ENCODE measurements at places on chromosomes 12 and 14.

GRCh38 chr12:95201056-95201670 is 16.1 kb downstream of the FGD6 start:
- no peak for DNase-seq

DNA sequence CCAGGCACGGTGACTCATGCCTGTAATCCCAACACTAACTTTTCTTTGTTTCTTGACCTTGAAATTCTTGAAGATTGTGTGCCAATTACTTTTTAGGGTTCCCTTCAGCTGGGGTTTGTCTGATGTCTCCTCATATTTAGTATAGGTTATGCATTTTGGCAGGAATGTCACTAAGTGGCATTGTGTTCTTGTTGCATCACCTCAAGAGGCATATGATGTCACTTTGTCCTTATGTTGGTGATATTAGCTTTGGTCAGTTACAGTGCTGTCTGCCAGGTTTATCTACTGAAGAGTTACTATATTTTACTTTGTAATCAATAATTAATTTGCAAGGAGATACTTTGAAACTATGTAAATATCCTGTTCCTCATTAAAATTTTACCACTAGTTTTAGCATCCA is 61.0 kb upstream of the BTG1 start:
- DNase-seq, result no peak

- DNase-seq, result no peak
Measured at GRCh38 chr14:55306938-55307589, 35.8 kb downstream of the FBXO34 start.

DNA sequence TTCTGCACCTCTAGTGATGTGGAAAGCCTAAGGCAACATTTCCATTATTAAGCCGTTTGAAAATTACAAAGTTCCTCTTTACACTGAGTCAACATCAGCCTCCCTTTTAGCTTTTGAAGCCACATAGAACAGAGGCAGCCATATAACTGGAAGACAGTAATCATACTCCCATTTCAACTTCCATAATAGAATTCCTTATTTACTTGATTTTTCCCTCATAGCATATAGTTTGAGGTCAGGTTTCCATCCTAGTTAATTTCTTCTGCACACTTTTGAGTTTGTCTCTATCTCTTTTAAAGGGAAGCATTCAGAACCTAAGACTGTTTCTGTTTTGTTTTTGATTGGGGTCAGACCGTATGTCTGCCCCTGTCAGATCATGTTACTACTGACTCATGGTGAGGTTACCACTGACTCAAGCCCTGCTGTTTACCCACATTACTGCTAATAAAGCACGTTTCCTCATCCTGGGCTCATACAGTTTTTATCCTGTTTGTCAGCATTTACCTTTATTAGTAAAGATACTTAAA is 161.0 kb downstream of the SLC38A4 start:
- no peak for DNase-seq

DNA sequence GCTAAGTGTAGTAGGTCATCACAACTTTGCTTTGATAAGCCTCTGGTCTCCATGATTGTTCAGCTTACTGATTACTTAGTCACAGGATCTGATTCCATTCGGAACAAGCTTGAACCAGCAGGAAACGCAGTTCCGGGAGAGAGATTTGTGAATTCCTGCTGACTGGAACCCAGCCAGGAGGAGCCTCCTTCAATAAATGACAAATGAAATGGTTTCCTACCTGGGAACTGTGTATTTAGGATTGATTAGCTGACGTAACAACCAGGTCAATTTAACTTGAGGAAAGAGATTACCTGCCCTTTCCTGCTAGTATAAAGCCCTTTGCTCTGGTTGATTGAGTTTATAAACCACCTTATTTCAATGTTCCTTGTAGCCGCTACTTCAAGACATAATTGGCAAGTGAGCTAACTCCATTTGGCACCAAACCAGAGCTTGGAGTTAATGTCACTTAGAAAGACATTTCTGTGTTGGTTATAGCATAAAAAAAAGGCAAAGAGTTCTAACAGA is 35.1 kb upstream of the KCNH3 start:
- DNase-seq, result no peak

DNA sequence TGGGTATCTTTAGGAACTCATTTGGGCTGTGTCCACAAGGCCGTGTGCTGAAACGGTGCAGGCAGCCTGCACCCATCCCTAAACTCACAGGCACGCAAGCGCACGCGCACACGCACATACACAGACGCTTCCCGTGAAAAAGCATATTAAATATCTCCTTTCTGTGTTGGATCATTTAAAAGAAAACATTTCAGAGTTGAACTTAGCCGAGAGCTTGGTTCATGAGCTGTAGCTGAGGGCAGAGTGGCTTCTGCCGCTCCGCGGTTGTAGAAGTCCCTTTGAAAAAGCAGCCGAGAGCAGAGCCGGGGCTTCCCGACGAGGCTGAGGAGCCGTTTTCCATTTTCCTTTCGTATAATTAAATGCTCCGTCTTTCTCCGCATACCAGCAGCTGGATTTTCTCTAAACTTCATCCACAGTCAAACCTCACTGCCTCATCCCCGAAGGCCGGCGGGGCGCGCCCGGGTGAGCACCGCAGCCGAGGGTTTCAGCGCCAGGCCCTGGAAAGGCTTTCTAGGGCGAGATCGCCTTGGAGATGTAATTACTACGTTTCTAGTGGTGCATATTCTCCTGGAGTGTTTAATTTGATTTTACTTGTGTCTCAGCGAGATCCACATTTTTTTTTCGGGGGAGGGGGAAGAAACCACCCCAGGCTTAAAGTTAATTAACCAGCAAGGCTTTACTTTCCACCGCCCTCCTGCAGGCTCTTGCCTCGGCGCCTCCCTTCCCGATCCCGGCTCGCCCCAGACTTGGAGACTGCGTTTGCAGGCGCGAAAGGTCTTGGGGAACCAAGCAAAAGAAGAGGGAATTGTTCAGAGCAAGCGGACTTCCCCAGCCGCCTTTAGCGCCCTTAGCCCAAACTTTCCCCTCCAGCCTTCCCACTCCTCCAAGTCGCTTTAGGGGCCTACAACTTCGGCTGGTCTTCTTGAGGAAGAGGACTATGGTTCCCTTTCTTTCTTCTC is 3.0 kb upstream of the HOXC13 start:
- no peak for DNase-seq

DNA sequence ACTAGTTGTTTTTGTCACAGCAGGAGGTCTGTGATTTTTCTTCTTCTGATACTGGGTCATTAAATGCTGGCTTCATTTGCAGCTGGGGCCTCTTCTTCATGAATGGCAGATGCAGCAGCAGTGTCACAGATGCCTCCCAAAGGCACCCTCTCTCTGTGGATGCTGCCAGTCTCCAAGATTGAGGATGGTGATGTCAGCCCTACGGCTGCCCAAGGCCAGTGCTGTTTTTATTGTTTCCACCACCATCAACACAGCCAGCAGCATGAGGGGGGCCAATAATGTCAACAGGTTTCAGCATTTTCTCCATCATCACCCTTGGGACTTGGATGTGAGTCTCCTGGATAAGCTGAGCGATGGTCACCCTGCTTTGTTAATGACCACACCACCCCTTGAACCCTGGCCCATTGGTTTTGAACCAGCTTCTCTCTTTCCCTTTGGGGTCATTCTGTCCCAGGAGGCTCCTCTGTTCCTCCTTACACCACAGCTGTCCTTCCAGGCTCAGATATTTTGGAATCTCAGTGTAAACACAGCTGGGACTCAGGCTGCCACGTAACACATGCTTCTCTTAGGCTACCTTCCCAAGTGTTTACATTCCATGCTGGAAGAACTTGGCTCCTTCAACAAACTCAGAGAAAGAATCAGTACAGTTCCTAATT is 151.7 kb upstream of the DDHD1 start:
- DNase-seq, result no peak

DNA sequence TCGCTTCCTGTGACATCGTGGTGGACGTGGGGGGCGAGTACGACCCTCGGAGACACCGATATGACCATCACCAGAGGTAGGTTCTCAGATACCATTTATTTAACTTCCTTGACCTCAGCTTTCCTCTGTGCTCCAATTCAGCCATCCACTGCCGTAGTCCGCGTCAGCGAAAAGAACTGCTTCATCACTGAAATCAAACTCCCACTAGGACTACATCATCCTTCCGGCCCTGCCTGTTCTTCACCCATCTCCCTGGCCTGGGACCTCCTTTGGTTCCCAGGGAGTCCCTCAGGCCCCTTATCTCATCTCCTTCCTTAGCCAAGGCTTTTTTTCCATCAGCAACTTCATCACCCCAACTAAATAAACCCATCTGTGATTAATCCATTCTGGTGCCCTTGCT is 692 bp downstream of the MYG1 start:
- peak; percentile 11 for DNase-seq

GRCh38 chr12:79645235-79645630 is 45.5 kb downstream of the PAWR start:
- no peak for DNase-seq

DNA sequence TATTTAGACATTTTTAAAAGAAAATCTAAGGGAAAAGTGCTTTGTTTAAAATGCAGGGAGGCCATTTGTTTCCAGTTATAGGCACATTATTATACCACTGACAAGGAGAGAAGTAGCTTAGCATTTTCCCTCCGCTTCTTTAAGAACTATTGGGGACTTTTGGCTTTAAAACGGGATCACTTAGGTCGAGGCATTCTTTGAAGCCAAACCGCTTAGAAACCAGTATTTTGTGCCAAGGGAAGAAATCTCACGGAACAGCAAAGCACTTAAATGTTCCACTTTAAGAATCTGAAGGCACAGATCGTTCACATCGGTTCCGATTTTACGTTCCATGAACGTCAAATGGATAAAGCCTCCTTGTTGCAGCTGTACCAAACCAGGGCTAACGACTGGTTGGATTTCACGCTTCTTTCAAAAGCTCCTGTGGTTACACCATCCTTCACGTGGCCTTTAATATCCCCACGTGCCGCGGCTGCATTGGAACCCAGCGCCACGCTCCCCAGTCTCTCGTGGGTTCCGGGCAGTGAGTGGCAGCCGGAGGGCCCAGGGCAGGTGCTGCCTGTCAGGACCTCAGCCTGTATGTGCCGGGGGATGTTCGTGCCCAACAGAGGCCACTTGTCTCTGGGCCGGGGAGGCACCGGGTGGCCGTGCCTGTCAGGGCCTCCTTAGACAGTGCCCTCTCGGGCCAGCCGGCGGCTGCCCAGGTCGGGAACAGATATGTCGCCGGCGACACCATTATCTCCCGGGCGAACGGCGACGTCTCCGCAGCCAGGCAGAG is 195.4 kb downstream of the KIF26A start:
- DNase-seq, result no peak

DNA sequence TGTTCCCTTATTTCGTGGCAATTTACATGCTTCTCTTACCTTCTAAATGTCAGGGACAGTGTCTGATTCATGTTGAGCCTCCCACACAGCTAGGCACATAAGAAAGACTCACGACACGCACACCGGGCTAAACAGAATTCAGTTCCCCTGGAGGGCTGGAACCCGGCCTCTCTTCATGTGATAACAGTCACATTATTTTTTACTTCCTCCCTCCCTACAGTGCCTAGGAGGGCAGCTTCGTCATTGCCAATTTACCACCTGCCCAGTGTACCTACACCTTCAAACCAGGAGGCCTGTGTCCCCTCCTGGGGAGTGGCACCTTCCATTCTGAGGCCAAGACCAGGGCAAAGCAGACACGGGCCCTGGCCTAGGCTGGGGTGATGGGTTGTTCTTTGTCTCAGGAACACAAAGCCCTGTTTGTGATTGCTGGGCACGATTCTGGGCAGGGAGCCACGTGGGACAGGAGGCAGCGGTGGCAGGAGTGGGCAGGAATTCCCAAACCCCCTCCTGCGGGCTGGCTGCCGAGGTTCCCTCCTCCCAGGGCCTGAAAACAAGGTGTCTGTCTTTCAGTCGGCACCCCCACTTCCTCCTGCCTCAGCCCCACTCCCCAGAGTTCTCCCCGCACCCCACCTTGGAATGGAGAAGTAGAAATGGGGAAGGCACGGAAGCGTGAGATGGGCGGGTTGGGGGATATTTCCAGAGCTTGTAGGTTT is 6.8 kb upstream of the RASAL1 start:
- DNase-seq, result peak; percentile 21

DNA sequence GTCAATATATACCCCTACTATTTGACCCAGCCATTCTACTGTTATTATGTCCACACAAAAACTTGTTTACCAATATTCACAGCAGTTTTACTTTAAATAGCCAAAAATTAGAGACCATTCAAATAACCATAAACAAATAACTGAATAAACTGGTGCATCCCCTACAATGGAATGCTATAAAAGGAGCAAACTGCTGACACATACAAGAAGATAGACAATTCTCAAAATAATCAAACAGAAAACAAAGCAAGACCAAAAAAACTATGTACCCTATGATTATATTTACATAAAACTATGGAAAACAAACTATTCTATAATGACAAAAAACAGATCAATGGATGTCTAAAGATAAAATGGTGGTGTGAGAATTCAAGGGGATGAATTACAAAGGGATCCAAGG is 54.4 kb downstream of the RALGAPA1 start:
- DNase-seq, result no peak

- no peak for DNase-seq
Measured at GRCh38 chr12:107774349-107775029, at the start of gene ASCL4. ASCL4 (plus strand) TSS chr12:107774704; CDS start chr12:107775219, 515 bp downstream.

- peak; percentile 57 for DNase-seq
Measured at GRCh38 chr14:96741151-96741977, 55.8 kb upstream of the VRK1 start.

- no peak for DNase-seq
Measured at GRCh38 chr14:82070040-82070439, 536.4 kb upstream of the SEL1L start.

DNA sequence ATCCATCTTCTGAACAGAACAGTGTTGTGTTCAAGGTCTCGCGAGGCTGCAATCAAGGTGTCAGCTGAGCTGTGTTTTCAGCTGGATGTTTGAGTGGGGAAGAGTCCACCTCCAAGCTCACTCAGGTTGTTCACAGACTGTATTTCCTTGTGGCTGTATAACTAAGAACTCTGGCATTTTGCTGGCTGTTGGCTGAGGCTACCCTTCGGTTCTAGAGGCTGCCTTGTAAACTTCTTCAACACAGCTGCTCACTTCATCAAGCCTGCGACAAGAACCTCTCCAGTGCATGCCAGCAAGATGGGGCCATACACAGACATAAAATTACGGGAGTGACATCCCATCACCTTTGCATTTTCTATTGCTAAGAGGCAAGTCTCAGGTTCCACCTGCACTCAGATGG is 12.7 kb downstream of the FOS start:
- no peak for DNase-seq

DNA sequence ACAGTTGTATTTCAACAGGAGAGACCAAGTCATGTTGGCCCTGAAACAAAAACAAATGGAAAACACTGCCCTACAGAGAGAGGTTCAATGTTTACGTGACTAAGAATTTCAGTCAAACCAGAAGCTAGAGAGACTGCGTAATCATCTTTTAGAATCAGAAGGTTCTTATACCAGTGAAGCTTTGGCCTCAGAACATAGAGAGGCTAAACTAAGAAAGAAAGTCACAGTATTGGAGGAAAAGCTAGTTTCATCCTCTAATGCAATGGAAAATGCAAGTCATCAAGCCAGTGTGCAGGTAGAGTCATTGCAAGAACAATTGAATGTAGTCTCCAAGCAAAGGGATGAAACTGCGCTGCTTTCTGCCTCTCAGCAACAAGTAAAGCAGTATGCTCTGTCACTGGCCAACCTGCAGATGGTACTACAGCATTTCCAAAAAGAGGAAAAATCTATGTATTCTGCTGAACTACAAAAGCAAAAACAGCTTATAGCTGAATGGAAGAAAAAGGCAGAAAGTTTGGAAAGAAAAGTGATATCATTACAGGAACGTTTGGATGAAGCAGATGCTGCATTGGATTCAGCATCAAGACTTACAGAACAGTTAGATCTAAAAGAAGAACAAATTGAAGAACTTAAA is 32.5 kb upstream of the NUAK1 start:
- no peak for DNase-seq
